ENCODE measurements at places on chromosomes 4 and X. TPM values are rescaled to one million over a fixed set of nuclear protein-coding genes. Genes with fewer than 3 reads are reported as not detected.
A peak's percentile ranks its signal among the peaks of the same experiment; 100 is the strongest.

HHIP gene
- 2.3 TPM for total RNA-seq

- no peak for DNase-seq
These were observed 9.2 kb upstream of the MAML3 start for GRCh38 chr4:140163029-140163810.

DUSP9 gene
- 10.7 TPM for total RNA-seq

DNA sequence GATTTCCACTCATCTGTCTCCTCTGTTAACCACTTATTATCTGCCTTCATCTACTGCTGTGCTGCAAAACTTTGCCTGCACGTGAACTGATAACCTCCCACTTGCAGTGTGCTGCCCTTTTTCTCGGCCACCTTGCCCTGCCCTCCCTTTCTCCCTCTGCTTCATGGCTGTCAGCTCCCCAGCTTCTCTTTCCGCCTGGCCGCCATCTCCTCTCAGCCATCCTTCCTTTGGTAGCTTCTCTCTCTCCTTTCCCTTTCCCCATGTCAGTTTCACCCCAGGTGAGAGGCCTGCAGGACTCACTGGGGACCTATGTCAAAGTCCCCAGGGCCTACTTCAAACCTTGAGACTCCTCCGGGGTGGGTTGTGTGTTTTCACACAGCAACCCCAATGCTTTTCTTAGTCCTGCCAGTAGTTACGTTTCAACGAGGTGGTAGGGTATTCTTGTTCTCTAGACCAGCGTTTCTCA, 6.6 kb downstream of the MSL3 start:
- DNase-seq: no peak

DNA sequence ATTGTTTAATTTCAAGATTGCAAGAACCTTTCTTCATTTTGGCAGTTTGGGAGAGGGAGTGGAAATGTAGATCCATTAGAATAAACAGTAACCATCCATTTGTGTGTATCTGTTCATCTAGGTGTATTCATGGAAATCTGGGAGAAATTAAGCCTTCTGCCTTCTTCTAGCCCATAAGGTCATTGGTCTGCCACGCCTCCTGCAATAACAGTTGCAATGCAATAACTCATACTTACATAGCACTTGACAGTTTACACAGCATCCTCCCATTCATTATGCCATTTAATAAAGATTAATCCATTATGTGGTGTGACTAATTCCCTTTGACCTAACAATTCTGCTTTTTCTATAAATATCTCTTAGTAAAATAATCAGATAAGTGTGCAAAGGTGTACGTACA, 42.6 kb downstream of the SHROOM4 start:
- DNase-seq: no peak

DNA sequence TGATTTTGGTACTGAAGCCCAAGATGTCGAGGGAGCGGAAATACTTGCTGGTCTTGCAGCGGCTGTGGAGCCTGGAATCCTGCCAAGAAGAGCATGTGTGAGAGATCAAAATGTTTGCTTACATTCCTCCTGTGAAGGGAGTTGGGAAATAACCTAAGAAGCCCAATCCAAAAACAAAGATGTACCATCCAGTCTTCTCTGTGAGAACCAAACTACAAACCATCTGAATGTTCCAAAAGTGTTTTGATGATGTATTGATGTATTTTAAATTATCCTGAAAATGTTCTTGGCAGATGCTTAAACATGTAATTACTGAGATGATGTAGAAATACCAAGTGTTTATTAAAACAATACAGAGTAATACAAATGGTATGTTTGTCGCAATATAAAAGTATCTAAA, 10.1 kb upstream of the ADH1A start:
- peak; percentile 36 for DNase-seq

- peak; percentile 75 for DNase-seq
These were observed 37.4 kb downstream of the ASIC5 start for GRCh38 chr4:155828628-155829027.

GRCh38 chr4:1474126-1475090, 68.2 kb upstream of the NKX1-1 start:
- no peak for DNase-seq

GRCh38 chr4:54709400-54709799, 51.6 kb downstream of the KIT start:
- DNase-seq: no peak

DNA sequence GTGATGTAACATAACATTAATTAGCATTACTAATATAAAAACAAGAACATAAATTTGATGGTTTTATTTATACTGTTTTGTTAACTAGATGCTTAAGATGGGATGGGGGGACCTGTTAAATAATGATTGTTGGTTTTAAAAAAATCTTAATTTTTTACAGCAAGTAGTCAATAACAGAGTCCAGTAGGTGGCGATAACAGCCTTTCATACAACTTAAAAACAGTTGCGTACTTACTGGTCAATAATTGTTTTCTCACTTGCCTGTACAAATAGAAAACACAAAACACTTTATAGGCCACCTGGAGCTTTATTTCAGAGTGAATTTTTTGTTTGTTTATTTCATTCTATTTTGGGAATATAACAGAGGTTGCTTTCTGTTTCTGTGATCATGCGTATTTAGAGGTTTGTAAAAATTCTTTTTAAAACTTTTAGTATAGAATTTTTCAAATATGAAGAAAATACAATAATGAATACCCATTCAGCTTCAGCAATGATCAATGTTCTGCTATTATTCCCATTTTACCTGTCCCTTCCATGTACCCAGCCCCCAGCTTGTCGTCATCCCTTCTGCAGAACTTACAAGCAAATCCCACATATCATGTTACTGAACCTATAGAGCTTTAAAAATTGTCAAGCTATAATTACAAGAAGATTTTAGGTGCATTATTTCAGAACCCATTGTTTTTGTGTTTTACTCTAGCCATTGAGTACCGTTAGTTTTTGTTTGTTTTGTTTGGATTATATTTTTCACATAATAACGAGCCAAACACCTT, 97.1 kb downstream of the MRPL1 start:
- peak; percentile 64 for DNase-seq

MAGEA9 gene
- total RNA-seq: not detected

CDKL2 gene
- total RNA-seq: 0.55 TPM

- no peak for DNase-seq
These were observed 50.6 kb downstream of the ZFX start for GRCh38 chrX:24200133-24200532.

TSPAN7 gene
- total RNA-seq: not detected

FAM149A gene
- total RNA-seq: 0.22 TPM

PAGE5 gene
- not detected for total RNA-seq

GUCY1A1 gene
- 9.3 TPM for total RNA-seq

GRCh38 chr4:2818351-2818939, 25.2 kb upstream of the ADD1 start:
- DNase-seq: no peak

GRCh38 chr4:132982151-132982550, 166.9 kb upstream of the PCDH10 start:
- no peak for DNase-seq

GAGE1 gene
- not detected for total RNA-seq

DNA sequence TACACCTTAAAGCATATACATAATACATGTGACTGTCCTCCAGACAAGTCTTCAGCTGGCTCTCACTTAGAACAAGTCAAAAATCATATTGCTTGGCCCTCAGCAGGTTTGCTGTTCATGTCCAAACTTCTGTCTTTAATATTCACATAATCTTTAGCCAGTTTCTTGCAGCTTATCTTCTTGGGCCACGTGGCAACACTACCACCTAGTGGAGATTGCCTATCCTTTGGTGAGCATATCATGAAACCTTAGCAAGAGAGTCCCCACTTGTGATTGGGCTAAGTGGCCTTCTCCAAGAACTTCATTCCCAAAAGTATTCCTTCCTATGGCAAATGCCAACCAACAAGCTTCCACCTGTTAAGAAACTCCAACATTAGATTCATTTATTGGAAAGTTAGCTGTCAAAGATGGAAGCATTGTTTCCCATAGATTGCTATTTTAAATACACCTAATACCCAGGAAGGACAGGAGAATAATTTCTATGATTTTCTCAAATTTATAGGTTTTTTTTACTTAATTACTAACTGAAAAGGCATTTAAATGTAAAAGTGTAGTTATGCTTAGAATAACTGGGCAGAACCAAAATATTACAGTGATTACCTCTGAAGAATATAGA, 231.9 kb upstream of the INTU start:
- peak; percentile 68 for DNase-seq

STK26 gene
- total RNA-seq: 47.4 TPM

- no peak for DNase-seq
These were observed 10.9 kb downstream of the PPP2R2C start for GRCh38 chr4:6461301-6462165.

CFP gene
- 0.12 TPM for total RNA-seq

TEX13D gene
- total RNA-seq: not detected

LEF1 gene
- 0.58 TPM for total RNA-seq

SORCS2 gene
- 6.6 TPM for total RNA-seq

MAPK10 gene
- total RNA-seq: 0.44 TPM

DNA sequence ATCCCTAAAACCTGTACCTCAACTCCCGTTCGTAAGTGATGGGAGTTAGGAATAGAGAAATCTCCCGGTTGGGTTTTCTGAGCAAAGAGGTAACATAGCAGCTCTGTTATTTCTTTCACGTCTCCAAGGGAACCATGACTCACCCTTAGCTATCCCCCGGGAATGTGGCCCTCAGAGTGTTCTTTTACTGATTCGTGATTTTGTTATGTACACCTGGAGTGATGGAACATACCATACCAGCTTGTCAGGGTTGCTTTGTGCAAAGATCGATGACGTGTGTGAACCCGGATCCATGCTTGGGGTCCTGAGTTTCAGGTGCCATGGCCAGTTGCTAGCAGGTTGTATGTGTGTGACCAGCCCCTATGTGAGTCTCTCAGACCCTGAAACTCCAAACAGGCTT, 52.6 kb downstream of the HPRT1 start:
- DNase-seq: peak; percentile 91

ARMCX4 gene
- not detected for total RNA-seq

MAGEC2 gene
- not detected for total RNA-seq

PTPN13 gene
- total RNA-seq: 12.1 TPM

DNA sequence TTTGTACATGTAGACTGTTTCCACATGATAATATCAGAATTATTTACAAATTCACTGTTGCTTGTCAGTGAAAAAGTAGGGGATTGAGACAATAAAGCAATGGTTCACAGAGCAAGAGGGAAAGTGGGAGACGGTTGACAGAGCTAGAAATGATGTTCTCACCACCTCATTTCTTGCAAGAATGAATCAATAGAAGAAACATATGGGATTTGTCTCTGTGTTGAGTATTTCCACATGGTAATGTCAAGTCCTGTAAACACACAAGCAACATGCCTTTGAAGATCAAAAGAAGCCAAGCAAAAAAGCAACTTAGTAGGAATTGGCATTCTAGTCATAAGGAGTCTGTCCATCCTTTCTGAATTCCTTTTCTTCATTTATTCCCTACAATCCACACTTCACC, 1806.6 kb upstream of the AGA start:
- DNase-seq: no peak

FGFR3 gene
- 0.11 TPM for total RNA-seq

DNA sequence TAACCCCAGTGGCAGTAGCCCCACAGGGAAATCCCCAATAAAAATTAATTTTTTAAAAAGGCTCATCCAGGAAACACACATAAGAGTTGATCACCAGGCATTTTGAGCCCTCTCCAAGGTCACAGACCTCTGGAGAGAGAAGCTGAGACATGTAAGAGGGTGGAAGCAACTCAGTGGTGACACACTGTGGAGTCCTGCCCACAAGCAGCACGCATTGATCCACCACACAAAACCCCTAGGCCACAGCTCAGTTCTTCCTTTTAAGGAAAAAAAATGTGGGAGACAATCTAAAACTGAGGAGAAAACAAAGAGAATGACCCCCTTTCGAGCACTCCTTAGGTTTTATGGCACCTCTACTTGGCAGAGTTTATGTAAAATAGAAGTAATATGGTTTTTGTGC, 71.7 kb upstream of the S100G start:
- DNase-seq: peak; percentile 43

FGF16 gene
- not detected for total RNA-seq

ERAS gene
- total RNA-seq: not detected

DNA sequence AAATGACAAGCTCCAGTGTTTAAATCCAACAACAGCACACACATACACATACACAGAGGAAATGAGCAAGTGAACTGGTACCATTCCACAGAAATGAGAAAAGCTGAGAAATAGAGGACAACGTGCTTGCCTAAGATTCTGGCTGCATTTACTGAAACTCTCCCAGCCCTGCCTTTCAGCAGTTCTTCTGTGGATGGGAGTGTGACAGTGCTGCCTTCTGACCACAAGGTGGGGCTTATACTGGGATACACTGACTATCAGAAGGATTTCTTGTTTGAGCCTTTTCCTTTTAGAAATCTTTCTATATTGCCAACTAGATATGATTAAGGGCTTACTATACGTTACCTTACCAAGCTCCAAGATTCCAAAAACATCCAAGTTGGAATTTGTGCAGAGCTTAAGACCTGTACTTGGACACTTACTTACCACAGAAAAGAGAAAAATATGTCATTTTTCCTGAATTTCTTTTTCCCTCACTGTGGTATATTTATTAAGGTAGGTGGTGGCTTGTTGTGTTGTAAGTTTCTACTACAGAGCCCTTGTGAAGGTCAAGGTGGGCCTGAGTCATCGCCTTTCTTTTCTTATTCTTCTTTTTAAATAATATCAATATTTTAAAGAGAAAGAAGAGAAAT, 10.7 kb upstream of the CXCL8 start:
- DNase-seq: peak; percentile 93

MAGED2 gene
- total RNA-seq: 61.4 TPM

GRCh38 chr4:175810073-175810730, 1.9 kb downstream of the GPM6A start:
- no peak for DNase-seq

GRSF1 gene
- total RNA-seq: 103 TPM

- peak; percentile 61 for DNase-seq
These were observed 4.5 kb upstream of the CXCL9 start for GRCh38 chr4:76011700-76012387.

IL3RA gene
- total RNA-seq: not detected

DNA sequence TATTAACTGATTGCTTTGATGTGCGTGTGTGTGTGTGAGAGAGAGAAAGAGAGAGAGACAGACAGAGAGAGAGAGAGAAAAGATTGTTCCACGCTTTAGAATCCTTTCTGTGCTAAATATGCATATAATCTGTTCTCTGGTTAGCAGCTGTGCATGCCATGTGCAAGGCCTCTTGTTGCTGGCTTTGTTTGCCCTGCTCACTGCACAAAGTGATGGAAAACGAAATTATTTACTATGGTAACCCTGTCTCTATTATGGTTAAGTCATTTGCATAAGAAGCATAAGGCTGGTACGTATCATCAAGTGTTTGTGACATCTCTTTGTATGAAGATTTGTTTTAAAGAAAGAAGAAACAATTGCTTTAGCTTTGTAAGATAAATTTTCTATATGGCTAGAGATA, 190.2 kb upstream of the POF1B start:
- no peak for DNase-seq

GRCh38 chrX:118825227-118825626, 1.6 kb downstream of the ZCCHC12 start:
- DNase-seq: no peak

GRCh38 chr4:1218634-1219565, 30.0 kb downstream of the CTBP1 start:
- no peak for DNase-seq

HPSE gene
- 9.1 TPM for total RNA-seq
